SW480 (cell line): ENCODE measurements at places on chromosomes 5 and 9.

DNA sequence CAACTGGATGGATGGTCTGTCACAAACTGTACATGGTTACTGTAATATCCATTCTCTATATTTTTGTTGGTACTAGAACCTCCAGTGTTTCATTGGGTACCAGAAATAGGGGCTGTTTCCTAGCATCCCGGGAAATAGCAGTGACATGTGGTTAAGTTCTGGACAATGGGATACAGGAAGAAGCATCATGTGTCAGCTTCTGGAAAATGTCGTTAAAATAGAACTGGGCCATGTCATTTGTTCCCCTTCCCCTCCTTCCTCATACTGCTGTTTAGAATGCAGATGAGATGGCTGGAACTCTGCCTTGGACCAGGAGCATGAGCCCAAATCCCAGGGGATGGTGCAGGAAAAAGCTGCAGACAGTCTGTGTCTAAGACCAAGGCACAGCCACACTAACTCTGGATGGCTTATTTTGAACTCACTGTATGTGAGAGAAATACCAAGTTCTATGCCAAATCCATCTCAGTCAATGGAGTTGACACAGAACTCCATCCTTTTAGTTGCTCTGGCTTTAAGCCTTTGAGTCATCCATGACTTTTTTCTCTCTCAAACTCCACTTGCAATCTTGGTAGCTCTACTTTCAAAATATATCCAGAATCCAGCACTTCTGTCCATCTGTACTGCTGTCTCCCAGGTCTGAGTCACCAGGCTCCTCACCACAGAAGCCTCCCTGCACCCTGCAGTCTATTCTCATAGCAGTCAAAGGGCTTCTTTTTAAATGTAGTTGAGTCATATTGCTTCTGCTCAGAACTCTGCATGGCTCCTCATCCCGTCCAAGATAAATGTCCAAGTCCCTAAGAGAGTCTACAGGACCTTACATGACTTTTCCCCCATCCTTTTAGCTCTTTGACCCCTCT, 184.2 kb downstream of the NSG2 start:
- peak; percentile 43 for DNase-seq

DNA sequence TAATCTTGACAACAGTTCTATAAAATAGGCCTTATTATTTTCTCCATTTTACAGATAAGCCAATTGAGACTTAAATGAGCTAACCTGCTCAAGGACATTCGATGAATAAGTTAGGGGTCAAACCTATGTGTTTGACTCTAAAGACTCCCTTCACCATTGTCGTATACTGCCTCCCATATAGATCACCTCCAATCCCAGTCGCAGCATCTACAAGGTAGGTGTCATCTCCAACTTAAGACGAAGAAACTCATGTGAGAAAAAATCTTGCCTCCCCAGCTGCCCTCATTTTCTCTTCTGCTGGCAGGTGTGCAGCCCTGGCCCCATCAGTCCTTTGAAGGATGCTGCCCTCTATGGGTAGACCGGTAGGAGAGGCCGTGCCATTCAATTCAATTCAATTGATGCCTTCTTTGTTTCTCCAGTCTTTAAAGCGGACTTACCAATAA, 75.2 kb upstream of the SMARCA2 start:
- DNase-seq, result peak; percentile 42

GRCh38 chr5:103066326-103066725, 53.6 kb downstream of the GIN1 start:
- no peak for DNase-seq

DNA sequence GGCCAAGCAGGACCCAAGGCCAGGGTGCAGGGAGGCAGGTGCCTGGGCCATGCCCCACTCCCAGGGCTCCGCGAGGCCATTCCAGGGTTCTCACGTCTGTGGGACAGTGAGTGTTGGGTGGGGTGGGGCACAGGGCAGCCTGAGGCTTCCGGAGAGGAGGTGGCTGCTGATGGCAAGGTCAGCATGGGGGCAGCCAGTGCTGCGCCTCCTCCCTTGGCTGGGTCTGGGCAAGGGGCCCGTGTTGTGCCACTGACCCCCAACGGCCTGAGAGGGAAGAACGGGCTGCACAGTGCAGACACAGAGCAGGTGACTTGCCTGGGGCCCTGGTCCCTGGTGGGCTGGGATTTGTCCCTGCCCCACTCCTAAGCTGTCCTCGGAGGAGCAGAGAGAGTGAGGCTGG, 82.1 kb downstream of the RXRA start:
- DNase-seq, result no peak

DNA sequence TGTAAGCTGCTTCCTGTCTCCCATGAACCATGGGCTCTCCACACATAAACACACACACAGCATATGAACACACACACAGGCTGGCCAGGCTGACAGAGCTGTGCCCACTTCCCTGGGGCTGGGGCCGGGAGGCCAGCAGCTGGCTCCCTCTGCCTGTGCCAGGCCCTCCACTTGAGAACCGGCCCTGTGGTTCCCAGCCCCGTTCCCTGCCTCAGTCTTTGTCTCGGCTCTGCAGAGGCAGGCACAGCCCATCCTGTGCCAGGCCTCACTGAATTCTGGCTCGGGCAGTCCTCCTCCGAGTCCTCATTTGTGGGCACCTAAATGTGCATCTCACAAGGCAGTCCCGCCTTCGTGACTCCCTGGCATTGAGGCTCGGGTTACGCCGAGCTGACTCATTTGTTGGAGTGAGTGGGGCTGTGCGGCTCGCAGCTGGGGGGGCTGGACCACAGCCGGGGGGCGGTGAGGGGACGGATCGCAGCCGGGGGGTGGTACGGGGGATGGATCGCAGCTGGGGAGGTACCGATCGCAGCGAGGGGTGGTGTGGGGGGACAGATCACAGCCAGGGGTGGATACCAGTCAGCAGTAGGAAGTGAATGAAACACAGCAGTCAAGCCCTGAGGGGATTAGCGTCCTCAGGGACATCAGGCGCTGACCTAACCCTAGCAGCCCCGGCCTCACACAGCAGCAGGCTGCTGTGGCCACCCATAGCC, 72.3 kb downstream of the PSMB7 start:
- DNase-seq, result peak; percentile 27

DNA sequence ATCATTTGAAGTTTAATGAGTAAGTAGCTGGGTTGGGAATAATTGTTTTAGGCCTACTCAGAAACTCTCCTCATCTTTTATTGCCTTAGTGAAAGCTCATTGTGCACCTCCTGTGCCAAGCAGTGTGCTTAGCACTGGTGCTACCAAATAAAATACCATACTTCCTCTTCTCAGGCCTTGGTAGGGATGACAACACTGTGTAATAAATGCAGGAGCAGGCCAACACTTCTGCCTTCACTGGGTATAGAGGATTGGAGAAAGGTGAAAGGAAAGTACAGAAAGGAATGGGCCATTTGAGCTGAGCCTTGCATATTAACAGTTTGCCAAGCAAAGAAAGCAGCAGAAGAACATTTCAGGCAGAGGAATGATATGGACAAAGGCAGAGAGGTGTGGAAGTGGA, 285.7 kb downstream of the NR3C1 start:
- no peak for DNase-seq

- no peak for DNase-seq
These were observed 113.3 kb downstream of the MAPKAP1 start for GRCh38 chr9:125593581-125594222.

DNA sequence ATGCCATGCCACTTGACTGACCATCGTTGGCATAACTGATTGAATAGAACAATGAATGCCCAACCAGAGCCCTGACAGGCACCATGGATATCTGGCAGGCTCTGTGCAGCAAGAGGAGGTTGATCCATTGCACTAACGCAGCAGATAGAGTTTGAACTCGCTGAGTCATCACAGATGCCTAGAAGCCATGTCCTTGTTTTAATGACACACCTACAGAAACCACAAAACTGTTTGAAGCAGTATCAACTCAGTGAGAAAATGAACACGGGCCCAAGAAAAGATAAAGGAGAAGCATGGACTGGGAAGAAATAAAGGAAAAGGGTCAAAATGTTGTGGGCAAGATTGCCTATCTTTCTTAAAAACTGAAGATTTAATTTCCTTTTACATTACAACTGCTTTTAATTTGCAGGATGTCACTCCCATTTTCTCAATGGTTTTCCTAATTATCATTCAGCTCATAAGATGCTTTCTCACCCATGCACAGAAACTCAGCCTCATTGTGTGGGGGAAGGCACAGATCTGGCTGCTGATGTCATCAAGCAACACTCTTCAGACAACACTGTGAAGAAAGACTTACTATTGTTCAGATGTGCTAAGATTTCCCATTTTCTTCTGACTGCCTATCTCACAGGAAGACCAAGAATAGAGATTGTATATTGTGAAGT, 129.0 kb downstream of the PIK3R1 start:
- peak; percentile 88 for DNase-seq

DNA sequence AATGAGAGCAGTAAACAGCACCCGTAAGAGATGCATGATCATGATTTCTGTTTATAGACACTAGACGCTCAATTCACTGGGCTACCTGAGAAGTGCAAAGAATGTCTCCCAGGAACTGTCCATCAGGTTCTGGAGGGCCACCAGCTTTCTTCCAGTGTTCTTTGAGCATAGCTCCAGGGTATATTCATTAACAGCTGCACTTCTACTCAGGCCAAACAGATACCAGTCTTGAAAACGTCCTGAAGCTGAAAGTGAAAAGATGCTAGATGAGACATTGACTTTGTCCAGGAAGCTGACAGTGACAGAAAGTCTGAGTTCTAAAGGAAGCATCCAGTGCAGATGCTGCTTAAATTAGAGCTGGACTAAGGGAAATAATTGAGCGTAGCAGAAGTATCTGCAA, 488.7 kb upstream of the TYRP1 start:
- DNase-seq, result no peak

DNA sequence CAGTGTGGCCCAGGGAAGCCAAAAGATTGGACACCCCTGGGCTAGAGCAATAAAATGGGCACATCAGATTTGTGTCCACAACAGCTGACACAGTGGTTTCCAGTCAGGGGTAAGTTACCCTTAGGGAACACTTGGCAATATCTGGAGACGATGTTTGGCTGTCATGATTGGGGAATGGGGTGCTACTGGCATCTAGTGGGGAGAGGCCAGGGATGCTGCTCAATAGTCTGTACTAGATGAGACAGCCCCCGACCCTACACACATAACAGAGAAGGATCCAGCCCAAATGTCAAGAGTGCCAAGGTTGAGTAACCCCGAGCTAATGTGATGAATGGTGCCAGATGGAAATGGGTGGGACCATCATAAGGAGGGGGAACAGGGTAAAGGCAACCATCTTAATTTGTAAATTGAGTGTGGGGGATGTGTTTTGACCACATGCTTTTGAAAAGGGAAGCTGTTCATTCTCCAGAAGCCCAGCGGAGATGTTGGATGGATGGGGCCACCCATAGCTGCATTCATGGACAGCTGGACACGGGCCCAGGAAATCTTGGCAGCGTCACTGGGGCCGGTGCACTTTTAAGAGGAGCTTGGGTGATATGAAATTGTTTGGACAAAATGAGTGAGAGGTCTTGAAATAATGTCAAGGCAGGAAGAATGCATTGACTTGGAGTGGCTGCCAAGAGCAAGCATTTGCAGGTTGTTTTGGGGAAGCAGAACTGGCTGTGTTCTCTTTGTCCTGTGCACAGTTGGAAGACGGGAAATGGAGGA, 33.4 kb downstream of the SYK start:
- DNase-seq, result no peak

DNA sequence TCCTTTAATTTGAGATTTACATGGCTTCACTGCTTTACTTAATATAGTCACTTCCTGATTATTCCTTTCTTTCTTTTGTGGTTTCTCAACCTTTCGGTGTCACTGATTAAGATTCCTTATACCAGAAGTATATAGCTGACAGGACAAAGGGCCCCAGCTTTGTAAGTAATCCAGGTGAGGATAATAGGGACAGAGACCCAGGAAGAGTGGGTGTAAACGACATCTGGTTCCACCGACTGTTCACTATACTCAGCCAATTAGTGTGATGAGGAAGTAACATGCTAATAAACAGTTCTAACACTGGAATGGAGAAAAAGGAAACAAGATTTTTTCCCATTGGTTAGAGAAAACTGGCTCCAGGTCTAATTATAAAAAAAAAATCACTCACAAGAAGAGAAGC, 286.3 kb upstream of the EFNA5 start:
- no peak for DNase-seq

DNA sequence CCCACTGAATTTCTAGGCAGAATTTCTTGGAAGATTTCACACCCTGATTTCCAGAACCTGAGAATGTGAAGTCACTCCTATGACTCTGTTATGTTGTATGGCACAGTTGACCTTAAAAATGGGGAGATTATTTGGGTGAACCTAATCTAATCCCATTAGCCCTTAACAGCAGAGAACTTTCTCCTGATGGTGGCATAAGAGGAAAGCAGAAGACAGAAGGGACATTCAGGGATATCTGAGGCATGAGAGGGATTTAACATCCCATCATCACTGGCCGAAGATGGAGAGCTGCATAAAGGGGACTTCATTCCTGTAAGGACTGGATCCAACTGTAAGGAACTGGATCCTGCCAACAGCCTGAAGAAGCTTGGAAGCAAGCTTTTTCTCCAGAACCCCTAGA, 119.2 kb downstream of the ZNF622 start:
- no peak for DNase-seq

- no peak for DNase-seq
These were observed 12.8 kb downstream of the PAM start for GRCh38 chr5:102767862-102768261.

DNA sequence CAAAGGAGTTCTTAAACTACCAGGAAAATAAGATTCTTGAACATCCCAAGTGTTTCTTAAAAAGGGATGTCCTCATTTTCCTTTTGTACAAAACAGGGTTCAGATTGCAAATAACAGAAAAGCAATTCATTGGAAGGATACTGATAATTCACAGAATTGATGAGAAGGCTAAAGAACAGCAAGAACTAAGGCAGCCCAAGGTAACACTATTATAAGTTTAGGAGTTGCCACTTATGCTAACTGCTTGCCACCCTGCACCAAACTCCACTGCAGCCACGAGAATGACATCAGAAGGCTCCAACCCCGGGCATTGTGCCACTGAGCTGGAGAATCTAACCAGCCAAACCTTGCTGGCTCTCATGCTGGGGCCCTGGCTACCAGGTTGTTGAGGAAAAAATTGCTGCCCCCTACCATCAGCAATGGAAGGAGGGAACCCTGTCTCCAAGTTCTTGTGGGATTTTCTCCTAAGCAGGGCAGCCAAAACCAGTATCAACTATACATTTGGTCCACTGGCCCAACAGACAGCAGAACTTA, 123.4 kb downstream of the ARL15 start:
- DNase-seq, result no peak

- no peak for DNase-seq
These were observed 2.1 kb downstream of the MAMDC4 start for GRCh38 chr9:136854113-136854841.

DNA sequence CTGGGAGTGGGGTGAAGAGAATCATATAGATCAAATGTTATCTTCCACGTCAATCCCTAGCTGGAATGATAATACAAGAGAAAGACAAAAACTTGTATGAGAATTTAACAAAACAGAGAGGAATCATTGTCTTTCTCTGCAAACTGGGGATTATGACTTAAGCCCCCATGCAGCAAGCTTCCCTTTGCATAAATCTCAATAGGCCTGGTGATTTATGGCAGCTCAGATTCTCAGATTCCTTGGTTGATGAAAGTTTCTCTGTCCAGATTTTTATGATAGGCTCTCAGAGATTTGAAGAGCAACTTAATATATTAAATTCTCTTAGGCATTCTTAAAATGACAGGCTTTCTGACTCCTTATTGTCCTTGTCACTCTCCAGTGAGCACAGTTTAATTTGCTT, 56.0 kb downstream of the RASGRF2 start:
- no peak for DNase-seq
